ENCODE measurements at places on chromosomes 1 and 21.

DNA sequence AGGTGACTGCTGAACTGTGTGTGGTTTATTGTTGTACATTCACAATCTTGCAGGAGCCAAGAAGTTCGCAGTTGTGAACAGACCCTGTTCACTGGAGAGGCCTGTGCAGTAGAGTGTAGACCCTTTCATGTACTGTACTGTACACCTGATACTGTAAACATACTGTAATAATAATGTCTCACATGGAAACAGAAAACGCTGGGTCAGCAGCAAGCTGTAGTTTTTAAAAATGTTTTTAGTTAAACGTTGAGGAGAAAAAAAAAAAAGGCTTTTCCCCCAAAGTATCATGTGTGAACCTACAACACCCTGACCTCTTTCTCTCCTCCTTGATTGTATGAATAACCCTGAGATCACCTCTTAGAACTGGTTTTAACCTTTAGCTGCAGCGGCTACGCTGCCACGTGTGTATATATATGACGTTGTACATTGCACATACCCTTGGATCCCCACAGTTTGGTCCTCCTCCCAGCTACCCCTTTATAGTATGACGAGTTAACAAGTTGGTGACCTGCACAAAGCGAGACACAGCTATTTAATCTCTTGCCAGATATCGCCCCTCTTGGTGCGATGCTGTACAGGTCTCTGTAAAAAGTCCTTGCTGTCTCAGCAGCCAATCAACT is 6.4 kb upstream of the PIGV start:
- DNase-seq = no peak

DNA sequence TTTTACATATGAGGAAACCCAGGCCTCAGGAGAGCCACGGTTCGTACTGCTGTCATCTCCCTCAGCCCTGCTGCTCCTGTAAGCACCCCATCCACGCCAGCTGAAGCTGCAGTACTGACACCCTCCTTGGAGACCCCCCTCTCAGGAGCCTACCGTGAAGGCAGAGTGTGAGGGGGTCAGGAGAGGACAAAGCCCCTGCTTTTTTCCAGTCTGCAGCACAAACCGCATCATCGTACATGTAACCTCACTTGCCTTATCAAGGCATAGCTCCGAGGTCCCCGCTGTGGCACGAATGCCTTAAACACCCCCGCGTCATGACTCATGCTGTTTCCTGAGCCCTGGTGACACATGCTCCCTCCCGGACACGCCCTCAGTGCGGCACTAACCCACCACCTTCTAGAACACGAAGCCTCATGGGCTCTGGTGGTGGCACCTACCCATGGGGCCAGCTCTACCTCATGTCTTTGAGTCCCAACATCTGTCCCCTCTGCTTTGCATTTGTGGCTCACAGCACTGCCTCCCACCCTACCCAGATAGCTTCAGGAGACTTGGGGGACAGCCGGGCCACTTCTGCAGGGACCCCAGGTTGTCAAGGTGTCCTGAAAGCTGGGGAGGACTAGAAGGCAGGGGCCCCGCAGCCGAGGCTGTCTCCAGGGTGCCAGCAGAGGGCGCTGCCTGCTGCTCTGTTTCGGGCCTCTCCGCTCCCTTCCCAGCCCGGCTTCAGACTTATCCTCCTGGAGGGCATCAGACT is 4.9 kb downstream of the SH3BGRL3 start:
- DNase-seq = no peak

DNA sequence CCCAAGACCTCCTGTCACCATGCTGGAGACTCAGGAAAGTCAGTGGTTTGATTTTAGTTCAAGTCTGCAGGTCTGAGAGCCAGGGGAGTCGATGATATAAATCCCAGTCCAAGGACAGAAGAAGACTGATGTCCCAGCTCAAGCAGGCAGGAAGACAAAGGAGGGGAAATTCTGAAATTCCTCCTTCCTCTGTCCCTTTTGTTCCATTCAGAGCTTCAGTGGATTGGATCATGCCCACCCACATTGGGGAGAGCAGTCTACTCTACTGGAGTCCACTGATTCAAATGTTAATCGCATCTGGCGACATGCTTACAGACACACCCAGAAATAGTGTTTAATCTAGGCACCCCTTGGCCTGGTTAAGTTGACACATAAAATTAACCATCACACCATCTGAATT is 7.2 kb upstream of the ADAMTS1 start:
- DNase-seq = no peak

GRCh38 chr1:228530086-228530758 is 43.0 kb downstream of the RNF187 start:
- DNase-seq = no peak

DNA sequence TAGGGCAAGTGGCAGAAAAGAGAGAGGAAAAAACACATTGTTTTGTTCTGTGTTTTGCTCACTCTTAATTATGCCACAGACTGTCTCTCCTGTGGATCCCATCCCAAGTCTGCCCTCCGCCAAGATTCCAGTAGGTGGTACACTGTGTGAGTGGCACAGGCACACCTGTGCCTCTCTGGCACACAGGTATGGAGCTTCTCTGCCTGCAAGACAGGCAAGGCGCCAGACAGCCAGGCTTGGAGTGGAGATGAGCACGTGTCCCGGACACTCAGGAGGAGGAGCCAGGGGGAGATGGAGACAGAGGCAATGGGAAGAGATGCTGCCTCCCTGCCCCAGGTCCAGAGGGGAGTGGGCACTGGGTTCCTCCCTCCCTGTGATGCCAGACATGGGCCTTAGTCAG is 6.5 kb upstream of the GRIK3 start:
- DNase-seq = no peak

DNA sequence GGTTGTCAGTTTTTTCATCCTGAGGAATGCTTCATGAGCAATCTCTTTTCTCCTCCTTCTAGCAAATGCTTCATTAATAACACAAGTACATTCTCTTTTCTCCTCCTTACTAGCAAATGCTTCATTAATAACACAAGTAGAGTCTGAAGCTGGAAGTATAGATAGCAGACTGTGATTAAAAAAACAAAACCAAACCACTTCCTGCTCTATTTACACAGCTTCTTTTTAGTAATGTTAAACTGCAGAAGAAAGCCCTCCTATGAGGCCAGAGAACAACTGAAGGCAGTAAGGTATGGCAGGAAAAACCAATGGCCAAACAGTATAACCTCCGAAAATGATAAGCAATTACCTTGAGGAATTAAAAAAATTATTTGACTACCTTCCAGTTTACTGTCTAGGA is 90.1 kb downstream of the ZSWIM5 start:
- no peak for DNase-seq

DNA sequence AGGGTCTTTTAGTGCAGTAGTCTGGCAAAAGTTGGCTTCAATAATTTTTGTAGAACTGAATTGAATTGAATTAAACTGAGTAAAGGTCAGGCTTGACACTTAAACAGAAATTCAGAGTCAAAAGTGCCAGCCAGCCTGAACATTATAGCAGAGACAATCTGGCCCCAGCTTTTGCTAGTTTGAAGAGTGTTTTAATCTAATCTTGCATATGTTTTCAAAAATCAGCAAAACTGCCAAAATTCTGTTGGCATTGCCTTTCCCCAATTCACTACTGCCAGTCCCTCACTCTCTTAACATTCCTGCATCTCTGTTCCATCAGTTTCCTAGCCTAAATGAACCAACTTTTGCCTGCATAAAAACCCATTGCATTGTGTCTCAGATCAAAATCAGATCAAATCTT is 403.8 kb downstream of the NUF2 start:
- no peak for DNase-seq

DNA sequence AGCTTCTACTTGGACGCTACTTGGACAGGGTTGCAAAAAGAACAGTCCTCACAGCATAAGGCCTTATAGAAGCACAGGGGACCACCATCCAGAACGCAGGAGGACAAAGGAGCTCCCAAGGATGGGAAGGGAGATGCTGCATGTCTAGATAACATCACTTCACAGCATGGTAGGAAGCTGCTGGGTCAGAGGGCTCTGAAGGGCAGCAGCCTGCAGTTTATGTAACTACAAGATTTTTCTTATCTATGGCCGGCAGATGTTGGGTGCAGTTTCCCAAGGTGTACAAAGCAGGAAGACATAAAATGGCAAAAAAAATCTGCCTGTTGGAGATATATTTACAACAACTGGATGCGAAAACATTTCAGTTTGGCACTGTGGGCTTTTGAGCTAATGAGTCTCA is 45.3 kb upstream of the SLC5A9 start:
- no peak for DNase-seq

- no peak for DNase-seq
Observed at GRCh38 chr1:155681776-155682175, 6.8 kb downstream of the YY1AP1 start.

All from lung (tissue), 17 donors.